ENCODE measurements at places on chromosomes 4 and X. TPM values are rescaled to one million over a fixed set of nuclear protein-coding genes. Genes with fewer than 3 reads are reported as not detected.

DNA sequence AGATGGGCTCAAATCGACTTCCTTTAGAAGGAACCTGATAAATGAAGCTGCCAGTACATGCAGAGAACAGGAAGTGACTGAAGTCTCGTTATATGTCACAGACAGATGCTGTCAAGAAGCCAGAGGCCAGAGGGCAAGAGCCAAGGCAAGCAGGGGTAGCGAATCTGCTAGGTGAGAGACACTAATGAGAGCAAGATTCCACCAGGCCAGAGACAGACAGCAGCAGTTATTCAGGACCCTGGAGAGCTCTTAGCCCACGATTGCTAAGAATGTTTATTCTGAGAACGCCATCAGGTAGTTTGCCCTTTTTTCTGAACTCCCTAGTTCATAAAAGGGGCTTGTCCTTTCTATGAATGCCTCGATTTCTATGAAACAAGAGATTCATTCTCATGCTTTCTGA lies 73.7 kb downstream of the BEND2 start:
- no peak for DNase-seq

PACRGL gene
- total RNA-seq = 4.7 TPM

DNA sequence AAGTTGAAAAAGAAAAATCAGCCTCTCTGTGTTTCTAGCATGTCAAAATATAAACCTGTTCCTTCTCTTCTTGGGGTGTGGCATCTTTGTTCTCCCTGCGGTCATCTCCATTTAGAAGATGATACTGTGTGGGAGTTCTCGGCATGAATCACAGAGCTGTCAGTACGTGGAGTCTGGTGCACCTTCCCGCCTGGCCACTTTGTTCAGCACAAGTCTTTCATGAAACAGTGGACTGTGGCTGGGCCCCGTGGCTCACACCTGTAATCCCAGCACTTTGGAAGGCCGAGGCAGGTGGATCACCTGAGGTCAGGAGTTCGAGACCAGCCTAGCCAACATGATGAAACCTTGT lies 166.5 kb downstream of the MAML3 start:
- no peak for DNase-seq

GRCh38 chr4:56468097-56468422 lies 643 bp downstream of the SRP72 start:
- peak; percentile 21 for DNase-seq

GRCh38 chrX:67692246-67692645 lies 148.4 kb downstream of the AR start:
- DNase-seq = no peak

- no peak for DNase-seq
Observed at GRCh38 chr4:144754562-144755410, 108.8 kb downstream of the HHIP start.

Data from pancreas (tissue), 10 donors.